ENCODE measurements at places on chromosomes 5 and 9.

DNA sequence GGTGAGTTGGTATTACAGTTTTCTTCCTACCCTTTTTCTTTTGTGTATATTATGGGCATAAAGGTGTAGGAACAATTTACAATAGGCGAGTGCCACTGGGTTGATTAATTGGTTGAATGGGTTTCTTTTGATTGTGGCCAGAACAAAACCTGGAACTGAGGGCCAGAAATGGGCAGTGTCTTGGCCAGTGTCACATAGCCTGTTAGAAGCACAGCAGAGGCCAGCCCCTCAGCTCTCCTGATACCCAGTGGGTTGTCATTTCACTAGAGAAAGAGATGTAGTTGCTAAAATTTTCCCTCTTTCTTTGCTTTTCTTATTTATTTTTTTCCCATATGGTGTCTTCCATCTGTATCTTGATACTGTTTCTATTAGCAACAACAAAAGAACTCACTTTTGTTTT, 38.8 kb upstream of the SEMA6A start:
- no peak for DNase-seq

DNA sequence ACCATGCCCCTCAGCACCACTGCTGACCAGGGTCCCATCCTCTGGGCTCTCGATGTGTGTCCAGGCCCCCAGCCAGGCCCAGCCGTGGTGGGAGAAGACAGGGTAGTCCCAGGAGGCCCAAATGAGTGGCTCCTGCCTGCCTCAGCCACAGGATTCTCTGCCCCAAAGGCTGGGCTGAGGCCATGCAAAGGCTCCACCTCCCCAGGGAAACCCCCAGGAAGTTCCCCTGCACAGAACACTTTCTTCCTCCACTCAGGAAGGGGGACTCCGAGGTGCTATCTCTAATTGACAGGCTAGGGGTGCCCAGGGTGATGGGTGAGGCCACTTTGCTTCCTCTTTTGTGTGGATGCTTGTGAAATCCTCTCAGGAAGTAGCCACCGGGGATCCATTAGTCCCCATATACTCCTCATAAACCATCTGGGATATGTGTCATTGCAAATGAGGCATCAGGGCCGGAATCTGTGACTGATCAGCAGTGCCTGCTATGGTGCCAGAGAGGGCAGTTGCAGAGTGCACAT, 23.1 kb upstream of the TDRD7 start:
- DNase-seq, result no peak

DNA sequence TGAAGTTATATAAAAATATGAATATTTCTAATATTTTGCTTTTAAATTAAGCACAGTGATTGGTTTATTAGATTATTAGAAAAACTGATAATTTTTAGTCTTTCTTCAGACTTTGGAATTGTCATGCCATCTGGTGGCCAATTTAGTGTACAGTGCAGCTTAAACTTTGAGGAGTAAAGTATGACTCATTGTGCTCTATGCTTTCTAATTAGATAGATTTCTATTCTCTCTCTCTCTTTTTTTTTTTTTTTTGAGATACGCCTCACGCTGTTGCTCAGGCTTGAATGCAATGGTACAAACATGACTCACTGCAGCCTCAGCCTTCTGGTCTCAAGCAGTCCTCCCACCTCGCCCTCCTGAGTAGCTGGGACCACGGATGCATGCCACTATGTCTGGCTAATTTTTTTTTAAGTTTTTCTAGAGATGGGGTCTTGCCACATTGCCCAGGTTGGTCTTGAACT, 42.1 kb upstream of the GPR21 start:
- peak; percentile 52 for DNase-seq

DNA sequence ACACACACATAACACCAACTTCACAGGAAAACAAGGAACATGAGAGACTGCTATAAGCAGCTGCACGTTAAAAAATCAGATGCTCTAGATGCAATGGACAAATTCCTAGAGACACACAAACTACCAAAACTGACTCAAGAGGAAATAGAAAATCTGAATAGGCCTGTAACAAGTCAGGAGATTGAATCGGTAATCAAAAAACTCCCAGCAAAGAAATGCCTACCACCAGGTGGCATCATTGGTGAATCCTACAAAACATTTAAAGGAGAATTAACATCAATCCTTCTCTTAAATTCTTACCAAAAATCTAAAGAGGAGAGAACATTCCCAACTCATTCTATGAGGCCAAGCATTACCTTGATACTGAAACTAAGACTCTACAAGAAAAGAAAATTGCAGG, 54.9 kb downstream of the NDST1 start:
- DNase-seq, result no peak

DNA sequence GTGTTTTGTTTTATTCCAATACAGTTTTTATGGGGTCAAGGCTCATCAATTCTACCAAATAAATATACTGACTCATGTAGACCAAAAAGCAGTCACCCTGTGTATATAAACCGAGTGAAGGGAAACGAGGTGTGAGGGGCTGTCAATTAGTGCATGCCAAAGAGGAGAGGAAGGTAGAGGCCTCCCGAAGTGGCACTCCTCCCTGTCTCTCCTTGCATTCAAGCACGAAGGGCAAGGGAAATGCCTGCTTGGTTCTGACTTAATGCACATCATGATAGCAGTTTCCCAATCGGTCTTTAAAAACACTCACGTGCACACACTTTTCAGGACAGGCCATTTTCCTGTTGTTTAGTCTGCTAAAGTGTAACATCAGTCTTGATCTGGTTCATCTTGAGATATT, 125.6 kb upstream of the SLCO6A1 start:
- DNase-seq, result no peak

DNA sequence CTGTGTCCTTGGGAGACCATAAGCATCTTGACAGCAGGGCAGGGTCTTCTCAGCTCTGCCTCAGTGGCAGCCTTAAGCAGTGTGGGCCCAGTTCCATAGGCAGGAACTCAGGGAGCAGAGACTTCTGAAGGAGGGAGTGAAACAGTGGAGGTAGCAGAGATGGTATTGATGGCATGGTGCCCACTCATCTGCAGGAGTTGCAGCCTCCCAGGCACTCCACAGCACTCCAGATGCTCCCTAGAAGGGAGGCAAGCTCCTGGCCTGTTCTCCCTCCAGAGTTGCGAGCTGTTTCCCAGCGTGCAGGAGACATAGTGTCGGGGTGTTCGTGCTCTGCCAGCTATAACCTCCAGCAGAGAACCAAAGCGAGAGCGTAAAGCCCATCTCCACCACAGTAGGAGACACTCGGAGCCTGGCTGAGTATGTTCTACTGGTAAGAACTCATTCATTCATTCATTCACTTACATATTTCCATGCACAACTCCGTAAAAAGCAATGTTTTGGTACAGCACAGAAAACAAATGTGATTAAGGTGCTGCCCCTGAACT, 31.4 kb upstream of the UNC5A start:
- no peak for DNase-seq

GRCh38 chr5:137754961-137755762, 999 bp upstream of the HNRNPA0 start:
- no peak for DNase-seq

- no peak for DNase-seq
These were observed 70.7 kb upstream of the RANBP6 start for GRCh38 chr9:6086006-6086655.

GRCh38 chr9:118088090-118088489, 383.9 kb downstream of the TLR4 start:
- DNase-seq, result no peak

DNA sequence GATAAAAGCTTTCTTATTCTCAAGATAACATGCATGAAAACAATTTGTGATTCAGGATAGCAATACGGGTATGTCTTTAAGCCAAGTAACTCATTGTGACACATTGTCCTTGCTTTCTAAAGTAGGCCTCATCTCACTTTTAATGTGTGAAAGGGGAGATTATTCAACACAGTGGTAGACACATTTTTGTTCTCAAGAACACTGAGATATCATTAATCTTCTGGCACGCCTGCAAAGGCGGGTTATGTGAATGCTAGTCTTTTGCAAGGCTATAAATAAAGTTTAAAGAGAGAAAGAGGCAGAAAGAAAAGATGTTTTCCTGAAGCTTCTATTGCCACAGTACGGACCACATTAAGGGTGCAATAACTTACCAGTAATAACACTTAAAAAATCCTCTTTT, 181.8 kb upstream of the MEF2C start:
- no peak for DNase-seq

GRCh38 chr5:173598686-173599085, 17.8 kb downstream of the BOD1 start:
- DNase-seq, result no peak

DNA sequence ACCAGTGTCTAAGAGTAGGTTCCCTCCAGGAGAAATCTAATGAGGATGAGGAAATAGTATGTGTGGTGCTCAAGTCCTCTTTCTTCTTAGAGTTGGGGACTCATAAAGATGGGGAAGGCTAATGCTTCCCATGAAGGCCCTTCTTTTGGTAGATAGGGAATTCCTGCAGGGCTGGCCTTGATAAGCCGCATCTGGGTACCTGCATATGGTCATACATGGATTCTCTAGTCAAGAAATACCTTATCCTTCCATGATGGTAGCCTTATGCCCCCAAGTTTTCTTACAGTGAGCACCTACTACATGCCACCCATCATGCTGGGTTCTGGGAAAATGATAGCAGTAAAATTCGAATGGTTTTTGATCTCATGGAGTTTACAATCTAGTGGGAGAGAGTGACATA, 382.6 kb downstream of the KDM4C start:
- DNase-seq, result no peak

DNA sequence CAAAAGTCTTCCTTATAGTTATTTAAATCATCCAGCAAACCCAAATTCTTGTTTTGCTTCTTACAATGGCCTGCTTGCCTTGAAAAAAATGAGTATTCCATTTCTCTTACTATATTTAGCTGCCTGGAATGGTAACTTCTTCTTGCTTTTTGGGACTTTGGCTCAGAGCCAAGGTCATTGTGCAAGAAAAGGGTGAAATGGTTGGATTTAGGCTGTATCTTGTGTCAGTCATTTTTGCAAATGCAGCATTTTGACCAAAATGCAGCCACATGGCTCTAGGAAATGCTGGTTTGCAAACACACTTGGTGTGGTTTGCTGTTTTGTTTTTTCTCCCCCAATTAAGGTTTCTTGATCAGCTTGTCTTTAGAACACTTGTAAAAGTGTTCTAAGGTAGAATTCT, 133.3 kb upstream of the ELL2 start:
- DNase-seq, result no peak

GRCh38 chr5:17115855-17116254, 101.6 kb upstream of the BASP1 start:
- DNase-seq, result no peak

DNA sequence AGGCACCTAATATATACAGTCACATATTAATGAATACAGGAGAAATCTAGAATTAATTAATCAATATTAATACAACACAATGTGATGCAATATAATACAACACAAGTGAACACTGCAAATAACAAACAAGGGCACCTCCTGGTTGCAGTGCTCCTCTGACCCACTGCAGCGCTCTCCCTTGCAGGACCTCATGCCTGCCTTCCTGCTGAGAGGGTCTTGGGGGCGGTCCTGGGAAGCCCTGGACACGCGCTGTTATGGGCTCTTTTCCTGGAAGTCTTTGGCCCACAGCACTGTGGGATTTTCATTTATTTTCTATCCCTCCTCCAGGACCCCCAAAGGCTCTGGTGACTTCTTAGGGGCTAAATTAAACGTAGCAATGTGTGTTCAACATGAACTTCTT, 485.8 kb downstream of the IRX1 start:
- DNase-seq, result no peak

DNA sequence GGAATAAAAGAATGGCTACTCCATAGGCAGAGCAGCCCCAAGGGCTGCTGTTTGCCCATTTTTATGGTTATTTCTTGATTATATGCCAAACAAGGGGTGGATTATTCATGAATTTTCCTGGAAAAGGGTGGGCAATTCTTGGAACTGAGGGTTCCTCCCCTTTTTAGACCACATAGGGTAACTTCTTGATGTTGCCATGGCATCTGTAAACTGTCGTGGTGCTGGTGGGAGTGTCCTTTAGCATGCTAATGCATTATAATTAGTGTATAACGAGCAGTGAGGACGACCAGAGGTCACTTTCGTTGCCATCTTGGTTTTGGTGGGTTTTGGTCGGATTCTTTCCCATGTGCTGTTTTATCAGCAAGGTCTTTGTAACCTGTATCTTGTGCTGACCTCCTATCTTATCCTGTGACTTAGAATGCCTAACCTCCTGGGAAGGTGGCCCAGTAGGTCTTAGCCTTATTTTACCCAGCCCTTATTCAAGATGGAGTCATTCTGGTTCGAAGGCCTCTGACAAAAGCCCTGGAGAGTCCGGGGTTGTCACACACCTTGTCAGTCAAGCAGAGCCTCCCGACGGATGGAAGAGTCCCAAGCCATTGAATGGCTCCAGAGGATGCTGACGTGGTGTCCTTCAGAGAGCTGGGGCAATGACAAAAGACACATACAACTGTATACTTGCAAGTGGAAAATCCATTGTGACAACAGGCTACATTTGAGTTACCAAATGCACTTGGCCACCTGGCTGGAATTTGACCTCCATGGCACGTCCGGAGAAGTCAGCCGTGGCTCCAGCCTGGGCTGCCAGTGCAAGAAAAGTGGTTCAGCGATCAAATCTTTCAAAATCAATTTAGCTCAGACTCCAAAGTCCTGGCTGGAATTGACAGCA, 67.1 kb upstream of the CLINT1 start:
- no peak for DNase-seq

DNA sequence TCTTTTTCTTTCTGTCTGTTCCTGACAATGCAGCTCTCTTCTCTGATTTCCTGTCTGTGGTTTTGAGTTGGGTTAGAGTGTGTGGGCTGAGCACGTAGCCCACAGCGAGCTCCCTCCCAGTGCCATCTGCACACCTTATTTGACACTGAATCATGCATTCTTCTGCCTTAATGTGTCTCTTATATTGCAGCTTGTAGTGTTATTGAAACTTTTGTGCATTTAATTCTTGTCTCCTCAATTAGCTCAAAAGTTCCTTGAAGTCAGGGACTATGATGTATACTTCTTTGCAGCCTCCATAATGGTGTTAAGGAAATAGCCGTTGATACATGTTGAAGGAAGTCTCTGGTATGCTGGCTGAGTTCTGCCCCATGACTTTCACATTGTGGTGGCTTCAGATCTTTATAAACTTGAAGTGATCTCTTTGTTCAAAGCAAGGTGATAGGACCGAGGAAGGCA, 576.2 kb upstream of the CLINT1 start:
- no peak for DNase-seq

- DNase-seq, result no peak
These were observed 21.5 kb upstream of the LPCAT1 start for GRCh38 chr5:1545126-1545804.

- DNase-seq, result no peak
These were observed 403.9 kb downstream of the ZSWIM6 start for GRCh38 chr5:61735995-61736394.

DNA sequence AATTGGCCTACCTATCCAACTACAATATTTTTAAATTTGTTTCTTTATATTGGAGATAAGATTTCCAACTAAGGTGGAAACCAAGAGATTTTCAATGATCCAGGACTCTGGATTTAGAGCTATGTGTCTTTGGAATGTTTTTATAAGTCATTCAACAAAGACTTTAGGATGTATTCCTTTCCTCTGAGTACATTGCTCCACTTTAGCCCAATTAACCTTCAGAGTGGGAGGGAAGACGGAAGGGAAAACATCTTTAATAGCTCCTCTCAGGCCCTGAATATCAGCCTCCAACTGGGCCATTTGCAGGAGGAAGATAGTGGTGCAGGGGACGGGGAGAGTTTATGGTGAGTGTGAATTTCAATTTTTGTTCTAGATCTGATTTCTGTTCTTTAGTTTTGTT, 239.2 kb downstream of the PIK3R1 start:
- DNase-seq, result no peak

- no peak for DNase-seq
These were observed 190.1 kb downstream of the ESM1 start for GRCh38 chr5:54795284-54795683.

GRCh38 chr5:159641371-159642039, 274.8 kb upstream of the ADRA1B start:
- DNase-seq, result no peak

GRCh38 chr5:7871653-7872052, 2.7 kb downstream of the MTRR start:
- DNase-seq, result no peak

All from CD8-positive, alpha-beta memory T cell (primary cell).